ENCODE measurements at places on chromosomes 5 and 9. TPM values are rescaled to one million over a fixed set of nuclear protein-coding genes. Genes with fewer than 3 reads are reported as not detected.

DNA sequence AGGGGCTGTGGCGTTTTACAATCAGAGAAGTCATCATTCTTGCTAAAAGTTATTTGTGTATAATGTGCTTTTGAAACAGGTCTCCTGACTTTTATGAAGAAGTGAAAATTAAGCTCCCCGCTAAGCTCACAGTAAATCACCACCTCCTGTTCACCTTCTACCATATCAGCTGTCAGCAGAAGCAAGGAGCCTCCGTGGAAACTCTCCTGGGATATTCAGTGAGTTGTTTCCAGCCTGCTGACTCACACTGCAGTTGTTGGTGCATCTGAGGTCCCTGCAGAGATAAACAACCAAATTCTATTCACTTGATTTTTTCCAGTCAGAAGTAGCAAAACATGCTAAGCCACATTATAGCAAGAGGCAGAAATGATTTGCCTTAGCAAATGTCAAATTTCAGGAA, 156.7 kb downstream of the DOCK8 start:
- DNase-seq: no peak

DNA sequence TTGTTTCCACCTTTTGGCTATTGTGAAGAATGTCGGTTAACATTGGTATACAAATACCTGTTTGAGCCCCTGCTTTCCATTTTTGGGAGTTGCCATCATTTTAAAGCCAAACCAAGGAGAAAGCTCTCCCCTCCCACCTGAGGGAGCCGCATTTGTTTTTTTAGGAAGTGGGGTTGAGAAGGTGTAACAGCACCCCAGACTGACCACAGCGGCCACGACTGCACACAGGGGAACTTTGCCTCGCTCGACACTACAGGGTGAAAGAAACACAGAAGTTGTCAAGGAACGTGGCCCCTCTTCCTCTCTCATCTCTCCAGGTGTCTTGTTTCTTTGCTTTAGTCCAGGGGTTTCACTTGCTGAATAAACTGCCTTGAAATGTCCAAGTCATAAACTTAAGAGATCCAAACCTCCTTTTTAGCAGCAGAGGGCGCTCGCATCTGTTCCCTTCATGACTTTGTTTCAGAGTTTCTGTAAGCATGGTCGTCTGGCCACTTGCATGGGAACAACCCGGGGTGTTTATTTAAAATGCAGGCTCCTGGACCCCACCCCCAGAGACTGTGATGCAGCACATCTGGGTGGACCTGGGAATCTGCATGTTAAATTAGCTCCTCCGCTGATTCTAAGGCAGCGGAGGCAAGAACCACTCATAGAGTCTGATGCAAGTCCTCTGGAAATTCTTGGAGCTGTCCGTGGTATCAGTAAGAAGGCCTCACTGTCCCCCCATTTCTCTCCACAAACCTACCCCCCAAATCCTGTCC, 2.1 kb upstream of the TTLL11 start:
- DNase-seq: no peak

PLGRKT gene
- polyA plus RNA-seq: 18.8 TPM

DNA sequence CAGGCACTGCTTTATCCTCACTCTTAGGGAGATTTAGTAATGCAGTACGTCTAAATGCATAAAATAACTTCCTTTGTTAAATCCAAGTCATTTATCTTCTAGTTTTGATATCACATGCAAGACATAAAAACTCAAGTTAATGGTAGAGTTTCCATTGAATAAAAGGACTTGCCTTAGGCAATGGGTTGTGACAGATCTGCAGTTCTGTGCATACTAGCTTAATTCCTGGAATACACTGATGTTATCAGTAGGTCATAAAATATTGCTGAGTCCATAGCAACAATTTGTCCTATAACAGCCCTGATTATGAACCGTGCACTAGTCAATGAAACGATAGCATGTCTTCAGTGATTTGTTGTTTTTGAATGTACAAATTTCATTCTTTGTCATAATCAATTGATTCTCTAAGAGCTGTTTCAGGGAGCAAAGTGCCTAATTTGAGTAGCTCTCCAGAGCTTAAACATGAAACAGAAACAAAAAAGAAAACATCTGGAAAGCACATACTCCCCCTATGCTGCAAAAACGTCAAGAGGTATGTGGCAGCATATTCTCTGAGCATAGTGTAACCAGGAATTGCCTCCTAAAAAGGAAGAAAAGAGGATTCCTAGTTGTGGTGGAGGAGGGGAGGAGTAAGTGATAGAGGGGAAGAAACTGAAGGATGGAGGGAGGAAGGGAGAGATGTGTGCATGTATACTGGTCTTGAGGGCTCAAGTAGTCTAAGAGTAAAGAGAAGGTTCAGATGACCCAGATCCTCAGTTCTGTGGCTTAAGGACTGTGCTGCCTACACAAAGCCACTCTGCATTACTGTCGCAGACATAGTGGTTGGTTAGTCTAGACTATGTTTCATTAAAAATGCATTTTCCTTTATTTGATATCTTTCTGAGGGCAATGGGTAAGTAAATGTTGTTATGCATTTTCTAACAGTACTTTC, 589.2 kb downstream of the PRR16 start:
- no peak for DNase-seq

HAPLN1 gene
- polyA plus RNA-seq: 2.7 TPM

MYOZ3 gene
- 13.3 TPM for polyA plus RNA-seq

EQTN gene
- 0.50 TPM for polyA plus RNA-seq

DNA sequence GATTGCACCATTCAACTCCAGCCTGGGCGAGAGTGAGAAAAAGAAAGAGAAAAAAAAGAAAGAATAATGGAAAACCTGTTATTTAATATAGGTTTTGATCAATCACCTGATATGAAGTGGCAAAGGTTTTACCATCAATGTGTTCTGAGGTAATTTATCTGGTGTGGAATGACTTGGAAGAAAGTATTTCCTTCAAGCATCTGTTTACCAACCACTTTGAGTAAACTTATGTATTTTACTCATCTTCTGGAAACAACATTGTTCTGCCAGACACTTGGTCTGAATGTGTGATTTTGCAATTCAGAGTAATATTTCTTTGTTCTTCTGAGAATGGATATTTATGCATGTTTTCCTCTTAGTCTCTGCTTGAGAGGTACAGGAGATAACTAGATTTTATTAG, 24.3 kb downstream of the KIF2A start:
- DNase-seq: no peak

PLAC8L1 gene
- 1.1 TPM for polyA plus RNA-seq

- no peak for DNase-seq
These were observed 48.5 kb upstream of the NEK6 start for GRCh38 chr9:124209279-124209678.

RGMB gene
- 16.6 TPM for polyA plus RNA-seq

DNA sequence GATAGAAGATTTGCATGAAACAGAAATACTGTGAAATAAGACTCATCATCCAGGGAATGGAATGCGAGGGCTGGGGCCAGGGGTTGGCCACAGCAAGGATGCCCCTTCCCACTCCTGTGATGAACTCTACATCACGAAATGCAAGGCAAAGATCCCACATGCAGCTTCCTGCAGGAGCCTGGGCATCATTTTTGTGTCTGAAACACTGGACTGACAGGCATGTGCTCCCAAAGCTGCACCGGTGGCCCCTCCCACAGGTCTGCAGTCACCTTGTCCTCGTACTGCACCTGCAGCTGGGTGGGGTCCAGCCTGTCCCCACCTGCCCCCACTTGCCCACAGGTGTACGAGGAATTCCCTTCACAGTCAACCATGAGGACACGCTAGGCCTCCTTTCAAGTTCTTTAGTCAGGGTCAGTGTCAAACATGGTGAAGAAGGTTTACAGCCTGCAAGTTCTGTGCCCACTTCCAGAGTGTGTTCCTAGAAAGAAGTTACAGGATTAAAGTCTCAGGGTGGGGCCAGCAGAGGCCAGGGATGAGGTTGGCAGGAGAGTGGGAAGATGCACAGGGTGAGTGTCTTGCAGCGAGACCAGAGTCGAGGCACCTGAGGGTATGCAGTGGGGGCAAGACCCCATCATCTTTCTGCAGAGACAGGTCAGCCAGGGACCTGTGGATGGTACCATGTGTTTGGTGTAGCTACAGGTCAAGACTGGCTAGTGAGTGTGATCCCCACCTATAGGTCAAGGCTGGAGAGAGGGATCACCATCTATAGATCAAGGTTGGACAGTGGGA, 155.0 kb upstream of the IRX2 start:
- no peak for DNase-seq

- no peak for DNase-seq
These were observed 31.9 kb upstream of the MIER3 start for GRCh38 chr5:56983593-56984361.

ARL14EPL gene
- not detected for polyA plus RNA-seq

NINJ1 gene
- polyA plus RNA-seq: 51.0 TPM

- no peak for DNase-seq
These were observed 51.9 kb downstream of the ELL2 start for GRCh38 chr5:95909738-95910137.

DNA sequence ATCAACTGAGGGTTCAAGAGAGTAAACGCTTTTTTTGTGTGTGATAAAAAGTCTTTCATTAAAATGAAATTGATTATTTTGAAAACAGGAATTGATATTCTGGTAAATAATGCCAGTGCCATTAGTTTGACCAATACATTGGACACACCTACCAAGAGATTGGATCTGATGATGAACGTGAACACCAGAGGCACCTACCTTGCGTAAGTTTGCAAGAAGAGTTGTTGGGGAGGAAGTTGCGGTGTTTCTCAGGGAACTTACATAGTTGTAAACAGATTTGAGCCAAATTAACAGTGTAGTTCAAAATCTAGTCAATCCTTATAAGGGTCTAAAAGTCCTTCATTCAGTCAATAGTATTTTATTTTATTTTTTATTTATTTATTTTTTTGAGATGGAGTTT, 28.9 kb downstream of the HSDL2 start:
- no peak for DNase-seq

RANBP17 gene
- polyA plus RNA-seq: 56.2 TPM

Data from right lung (tissue), 10 donors.